T-helper 2 cell treated with Interferon-gamma antibody and Interleukin-4, amounts not matched to agents 5 μg/mL and 100 μg/mL, for 36 hours (primary cell): ENCODE measurements at places on chromosomes 7 and 10.

DNA sequence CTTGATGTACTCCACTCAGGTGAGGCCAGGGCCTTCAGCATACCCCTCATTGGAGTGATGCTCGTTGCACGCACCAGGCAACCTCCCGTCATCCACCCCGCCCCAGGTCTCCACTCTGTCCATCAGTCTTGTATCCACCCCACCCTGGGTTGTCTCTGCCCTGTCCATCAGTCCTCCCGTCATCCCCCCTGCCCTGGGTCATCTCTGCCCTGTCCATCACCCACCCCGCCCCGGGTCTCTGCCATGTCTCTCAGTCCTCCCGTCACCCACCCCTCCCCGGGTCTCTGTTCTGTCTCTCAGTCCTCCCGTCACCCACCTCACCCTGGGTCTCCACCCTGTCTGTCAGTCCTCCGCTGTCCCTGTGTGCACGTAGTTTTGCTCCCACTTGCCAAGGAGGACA lies 59.9 kb downstream of the WDR37 start:
- DNase-seq: no peak

DNA sequence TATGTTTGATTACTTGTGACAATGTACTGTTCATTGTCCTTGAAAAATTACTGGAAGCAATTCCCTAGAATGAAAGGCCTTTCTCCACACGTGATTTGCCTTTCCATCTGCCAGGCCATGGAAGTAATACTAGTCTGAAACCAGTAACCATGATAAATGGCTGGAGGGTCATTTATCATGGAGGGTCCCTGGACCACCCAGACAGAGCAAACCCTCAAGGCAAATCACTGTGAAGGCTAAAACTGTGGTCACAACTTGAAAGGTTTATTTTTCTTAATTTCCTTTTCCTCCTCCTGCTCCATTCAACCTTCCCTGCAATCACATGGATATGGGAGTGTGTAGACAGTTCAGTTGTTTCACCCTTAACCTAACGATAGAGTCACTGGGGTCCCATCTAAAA lies 16.4 kb downstream of the BRAF start:
- DNase-seq: no peak

DNA sequence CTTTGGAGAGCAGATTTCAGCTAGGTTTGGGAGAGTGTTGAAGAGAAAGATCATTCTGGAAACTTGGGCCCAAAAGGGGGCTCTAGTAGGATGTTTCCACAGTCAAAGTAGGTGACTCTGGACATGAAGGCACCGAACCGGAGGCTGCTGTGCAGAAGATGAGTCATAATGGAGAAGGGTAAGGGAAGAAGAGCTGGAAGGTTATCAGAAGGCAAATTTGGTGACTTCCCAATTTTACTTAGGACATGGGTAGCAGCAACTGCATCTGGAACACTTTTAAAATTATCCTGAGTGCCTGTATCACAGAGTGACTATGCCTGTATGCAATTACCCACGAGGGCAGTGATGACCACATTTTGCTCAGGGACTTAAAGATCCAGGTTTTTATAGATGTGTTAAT lies 38.8 kb downstream of the PIK3AP1 start:
- no peak for DNase-seq

DNA sequence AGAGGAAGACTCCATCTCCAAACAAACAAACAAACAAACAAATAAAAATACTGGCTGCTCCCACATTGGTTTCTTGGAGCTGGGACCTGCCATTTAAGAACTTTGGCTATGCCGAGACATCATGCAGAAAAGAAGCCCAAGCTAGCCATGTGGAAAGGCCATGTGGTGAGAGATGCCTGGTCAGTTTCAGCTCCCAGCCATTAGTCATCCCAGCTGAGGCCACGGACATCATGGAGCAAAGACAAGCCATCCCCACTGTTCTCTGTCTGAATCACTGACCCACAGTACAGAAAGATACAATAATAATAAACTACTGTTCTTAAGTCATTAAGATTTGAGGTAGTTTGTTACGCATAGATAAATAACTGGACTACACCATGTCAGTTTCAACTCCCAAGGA lies 70.0 kb upstream of the PCBD1 start:
- DNase-seq: no peak

- DNase-seq: no peak
These were observed 325.7 kb downstream of the GATA3 start for GRCh38 chr10:8379906-8380832.

DNA sequence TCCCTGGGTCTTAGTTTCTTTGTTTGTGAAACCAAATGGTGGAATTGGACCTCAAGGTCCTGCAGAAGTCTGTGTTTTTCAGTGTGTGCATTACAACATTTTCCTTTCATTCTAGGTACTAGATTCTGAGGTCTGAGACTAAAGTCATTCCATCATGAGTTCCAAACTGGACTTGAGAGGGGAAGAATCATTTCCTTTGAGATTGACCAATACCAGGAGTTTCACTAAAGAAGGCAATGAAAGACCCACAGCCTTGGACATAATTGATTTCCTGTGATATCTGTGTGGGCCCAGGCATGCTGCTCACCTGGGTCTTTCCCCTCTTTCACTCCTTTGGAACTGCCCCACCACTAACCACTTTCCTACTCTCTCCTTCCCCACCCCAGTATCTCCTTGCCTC lies 18.2 kb downstream of the TAS2R41 start:
- DNase-seq: no peak

GRCh38 chr10:24456322-24456721 lies 247.4 kb downstream of the KIAA1217 start:
- DNase-seq: no peak

GRCh38 chr10:21174715-21175495 lies 277.8 kb upstream of the NEBL start:
- DNase-seq: no peak

- DNase-seq: no peak
These were observed 346.6 kb downstream of the PTEN start for GRCh38 chr10:88209837-88210561.

- DNase-seq: no peak
These were observed 13.3 kb downstream of the SLC26A5 start for GRCh38 chr7:103432712-103433111.

DNA sequence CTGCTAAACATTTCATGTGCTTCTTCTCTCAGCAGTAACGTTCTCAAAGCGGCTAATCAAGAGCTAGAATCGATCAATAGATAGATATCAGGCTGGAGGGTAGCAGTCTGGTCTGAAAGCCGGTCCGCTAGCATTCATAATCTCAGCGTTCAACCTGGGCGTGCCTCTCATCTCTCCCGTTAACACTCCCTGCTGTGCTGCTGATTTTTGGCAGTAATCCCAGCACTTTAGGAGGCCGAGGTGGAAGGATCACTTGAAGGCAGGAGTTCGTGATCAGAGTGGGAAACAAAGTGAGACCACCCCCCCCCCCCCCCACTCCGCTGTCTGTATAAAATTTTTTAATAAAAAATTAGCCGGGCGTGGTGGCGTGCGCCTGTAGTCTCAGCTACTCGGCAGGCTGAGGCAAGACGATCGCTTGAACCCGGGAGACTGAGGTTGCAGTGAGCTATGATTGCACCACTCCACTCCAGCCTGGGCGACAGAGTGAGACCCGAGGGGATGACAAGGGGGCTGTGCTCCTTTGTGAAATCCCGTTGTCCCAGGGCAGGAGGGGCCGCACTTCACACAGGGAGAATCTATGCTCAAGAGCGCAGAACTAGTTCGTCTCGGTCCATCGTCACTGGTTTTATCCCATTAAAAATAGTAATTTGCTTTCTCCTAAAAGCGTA lies 624 bp upstream of the CEP55 start:
- no peak for DNase-seq

GRCh38 chr10:10677479-10677878 lies 340.2 kb upstream of the CELF2 start:
- peak; percentile 5 for DNase-seq

- no peak for DNase-seq
These were observed 102.4 kb downstream of the LRRC4 start for GRCh38 chr7:127928852-127929251.

DNA sequence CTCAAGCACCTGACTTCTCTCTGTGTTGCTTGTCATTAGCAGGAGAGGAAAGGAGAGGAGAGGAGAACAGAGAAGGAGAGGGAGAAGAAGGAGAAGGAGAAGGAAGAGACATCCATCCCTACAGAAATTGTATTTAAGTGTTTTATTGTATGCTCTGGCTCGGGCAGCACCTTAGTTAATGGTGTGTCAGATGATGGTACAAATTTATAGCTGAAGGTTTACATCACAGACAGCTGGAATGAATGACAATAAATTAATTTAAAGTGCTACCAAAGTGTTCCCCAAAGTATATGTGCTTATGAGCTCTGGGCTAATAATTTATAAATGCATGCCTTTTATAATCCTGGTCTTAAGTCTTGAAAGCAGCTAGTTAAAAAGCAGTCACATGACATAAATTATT lies 38.1 kb upstream of the ZMIZ1 start:
- DNase-seq: no peak

DNA sequence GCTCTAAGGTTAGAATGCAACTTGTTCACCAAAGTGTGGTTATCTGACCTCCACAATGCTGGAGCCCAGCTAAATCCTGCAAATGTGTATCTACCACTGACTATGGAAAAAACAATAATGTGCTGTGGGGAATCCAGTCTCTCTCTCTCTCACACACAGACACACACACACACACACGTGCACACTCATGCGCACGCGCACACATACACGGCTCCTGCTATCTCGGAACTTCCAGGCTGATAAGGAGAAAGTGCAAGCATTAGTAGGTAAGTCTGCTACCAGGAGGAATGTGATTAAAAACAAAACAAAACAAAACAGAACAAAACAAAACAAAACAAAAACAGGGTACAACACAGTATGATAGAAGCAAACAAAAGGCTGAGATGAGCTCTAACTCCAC lies 205.2 kb downstream of the FRMD4A start:
- no peak for DNase-seq

- DNase-seq: no peak
These were observed 32.9 kb upstream of the ST7 start for GRCh38 chr7:116920359-116920758.

DNA sequence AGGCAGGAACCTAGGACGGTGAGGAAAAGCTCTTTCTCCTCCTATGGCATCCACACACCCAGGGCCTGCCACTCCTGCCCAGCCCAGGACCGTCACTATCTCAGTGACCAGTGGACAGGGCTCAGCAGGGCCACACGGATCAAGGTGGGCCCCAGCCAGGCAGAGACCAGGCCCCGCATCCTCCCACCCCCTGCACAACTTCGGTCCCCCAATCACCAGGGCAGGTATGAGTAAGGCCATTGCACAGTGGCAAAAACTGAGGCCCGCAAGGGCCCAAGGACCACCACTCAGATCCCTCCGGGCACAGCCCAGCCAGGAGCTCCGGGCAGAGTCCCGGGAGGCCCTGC lies 30.3 kb downstream of the OAT start:
- no peak for DNase-seq

DNA sequence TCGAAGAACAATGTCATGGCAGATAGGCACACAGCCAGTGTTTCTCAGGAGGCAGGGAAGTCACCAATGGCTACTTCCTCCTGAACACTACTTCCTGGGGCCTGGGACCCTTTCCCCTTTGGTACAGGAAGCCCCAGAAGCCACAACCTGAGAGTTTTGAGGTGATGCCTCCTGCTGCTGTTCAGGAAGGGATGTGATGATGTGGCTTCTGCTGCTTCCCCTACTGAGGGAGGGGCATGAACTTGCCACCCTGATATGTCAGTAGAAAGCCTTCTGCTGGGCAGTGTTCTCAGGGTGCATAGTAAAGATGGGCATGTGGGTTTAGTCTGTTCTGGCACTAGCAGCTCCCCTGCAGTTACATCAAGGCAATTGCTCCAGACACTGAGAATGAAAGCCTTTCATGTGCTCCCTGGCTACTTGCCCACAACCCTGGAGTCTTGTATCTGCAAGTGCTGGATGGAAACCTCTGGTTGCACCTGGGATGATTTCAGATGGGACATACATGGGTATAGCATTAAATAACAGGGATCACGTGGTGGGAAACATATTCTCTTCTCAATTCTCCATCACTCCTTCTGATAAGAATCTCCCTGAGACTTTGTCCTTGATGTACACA lies 69.3 kb downstream of the ADRA2A start:
- no peak for DNase-seq

DNA sequence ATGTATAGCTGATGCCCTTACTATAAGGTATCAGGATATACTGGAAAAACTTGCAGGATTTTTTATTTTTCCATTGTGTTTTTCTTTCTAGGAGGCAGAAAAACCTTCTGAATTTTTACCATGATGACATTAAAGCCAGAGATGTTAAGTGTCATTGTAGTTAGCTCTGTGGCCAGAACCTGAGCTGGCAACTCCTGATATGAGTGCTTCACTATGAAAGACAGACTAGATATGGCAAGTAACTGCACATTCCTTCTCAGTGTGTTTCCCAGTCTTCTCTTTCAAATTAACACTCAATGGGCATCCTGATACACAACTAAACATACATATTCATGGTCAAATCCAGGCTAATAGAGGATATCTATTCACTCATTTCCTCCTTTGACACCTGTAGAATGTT lies 166.2 kb downstream of the CTTNBP2 start:
- no peak for DNase-seq

GRCh38 chr10:69232736-69233480 lies 12.8 kb downstream of the HKDC1 start:
- no peak for DNase-seq

DNA sequence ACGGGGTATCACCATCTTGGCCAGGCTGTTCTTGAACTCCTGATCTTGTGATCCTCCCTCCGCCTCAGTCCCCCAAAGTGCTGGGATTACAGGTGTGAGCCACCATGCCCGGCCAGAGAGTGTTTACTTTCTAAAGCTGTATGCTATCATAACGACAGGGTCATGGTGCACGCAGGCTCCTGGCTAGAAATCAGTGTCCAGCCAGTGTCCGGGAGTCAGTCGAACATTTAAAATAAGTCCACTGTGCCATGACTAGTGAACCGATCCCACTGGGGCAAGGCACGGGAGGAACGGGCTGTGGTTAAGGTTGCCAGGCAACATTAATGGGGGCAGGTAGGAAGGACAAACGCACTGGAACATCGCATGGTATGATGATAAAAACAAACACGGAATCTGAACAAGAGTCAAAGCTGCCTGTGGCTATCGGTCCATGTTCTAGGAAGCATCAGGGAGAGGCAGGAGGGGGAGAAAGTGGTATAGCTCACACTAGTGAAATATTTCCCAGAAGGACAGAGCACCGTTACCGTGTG lies 89.0 kb upstream of the SEPHS1 start:
- DNase-seq: no peak

- no peak for DNase-seq
These were observed 70.9 kb upstream of the CTBP2 start for GRCh38 chr10:125231116-125231812.

DNA sequence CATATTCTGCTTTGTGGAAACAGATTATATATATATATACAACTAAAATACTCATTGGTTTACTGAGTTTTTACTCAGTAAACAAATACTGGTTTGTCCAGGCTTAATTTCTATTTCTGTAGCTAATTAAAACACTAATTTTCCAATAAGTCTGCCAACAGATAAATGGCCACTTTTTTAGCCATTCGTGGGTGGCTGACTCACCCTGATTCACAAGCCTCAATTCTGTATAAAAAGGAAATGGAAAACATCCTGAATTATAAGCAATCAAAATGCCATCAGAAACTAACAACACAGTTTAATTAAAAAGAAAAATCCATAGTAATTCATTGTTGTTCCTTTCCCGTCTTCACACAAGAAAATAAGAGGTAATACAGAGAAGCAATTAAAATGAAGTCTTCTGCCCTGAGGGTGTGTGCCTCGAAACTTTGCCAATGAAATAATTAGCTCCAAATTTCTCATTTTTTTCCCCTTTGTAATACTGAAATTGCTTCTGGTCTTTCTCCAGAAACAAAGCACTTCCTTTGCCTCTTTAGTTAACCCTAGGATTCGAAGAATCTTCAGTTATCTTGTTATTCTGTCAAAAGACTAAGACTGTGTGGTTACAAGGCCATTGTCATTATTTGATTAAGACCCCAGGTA lies 118.7 kb upstream of the PTN start:
- DNase-seq: no peak
